Fibroblast of villous mesenchyme (primary cell): ENCODE measurements at places on chromosomes 16 and 17.

DNA sequence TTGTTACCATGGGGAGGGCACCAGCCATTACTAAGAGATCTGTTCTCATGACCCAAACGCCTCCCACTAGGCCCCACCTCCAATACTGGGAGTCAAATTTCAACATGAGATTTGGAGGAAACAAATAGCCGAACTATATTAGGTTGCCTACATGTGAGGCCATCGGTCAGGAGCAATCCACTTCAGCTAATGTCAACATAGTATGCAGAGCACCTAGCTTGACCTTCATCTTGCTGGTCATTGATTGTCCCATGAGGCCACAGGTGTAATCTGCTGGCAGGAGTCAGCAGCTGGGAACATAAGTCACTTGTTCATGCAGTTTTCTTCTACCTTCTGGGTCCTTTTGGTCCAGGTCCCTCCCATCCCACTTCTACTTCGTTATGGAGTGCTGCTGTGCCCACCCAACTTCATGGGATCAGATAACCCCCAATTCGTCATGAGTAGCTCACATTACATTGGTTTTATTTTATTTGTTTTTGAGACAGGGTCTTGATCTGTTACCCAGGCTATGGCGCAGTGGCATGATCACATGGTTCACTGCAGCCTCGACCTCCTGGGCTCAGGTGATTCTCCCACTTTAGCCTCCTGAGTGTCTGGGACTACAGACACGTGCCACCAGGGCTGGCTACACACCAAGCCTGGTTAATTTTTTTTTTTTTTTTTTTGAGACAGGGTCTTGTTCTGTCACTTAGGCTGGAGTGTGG lies 5.9 kb upstream of the KPNA2 start:
- DNase-seq: no peak

GRCh38 chr16:66247516-66248481 lies 118.7 kb upstream of the CDH5 start:
- peak; percentile 76 for DNase-seq

- DNase-seq: no peak
Observed at GRCh38 chr16:10629592-10629963, 49.2 kb upstream of the EMP2 start.

- DNase-seq: no peak
Observed at GRCh38 chr16:76518781-76519180, 241.6 kb downstream of the CNTNAP4 start.

DNA sequence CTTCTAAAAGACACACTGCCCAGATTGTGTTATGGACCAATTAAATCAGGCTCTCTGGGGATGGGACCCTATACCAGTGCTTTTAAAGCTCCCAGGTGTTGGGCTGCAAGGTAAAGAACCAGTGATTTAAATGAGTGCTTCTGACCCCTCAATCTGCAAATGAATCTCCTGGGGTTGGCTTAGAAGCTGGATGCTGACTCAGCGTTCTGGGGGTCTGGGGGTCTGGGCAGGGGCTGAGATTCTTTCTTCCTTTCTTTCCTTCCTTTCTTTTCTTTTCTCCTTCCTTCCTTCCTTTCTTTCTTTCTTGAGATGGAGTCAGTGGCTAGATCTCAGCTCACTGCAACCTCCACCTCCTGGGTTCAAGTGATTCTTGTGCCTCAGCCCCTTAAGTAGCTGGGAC lies 2.0 kb upstream of the TVP23A start:
- DNase-seq: no peak
